ENCODE measurements at places on chromosomes 13 and 19. TPM values are rescaled to one million over a fixed set of nuclear protein-coding genes. Genes with fewer than 3 reads are reported as not detected.

ZNF20 gene
- total RNA-seq, result 3.5 TPM

CPT1C gene
- total RNA-seq, result 16.9 TPM

CCNA1 gene
- 75.7 TPM for total RNA-seq

SLC25A42 gene
- total RNA-seq, result 2.8 TPM

TSHZ3 gene
- 3.6 TPM for total RNA-seq

CAPN12 gene
- total RNA-seq, result not detected

KL gene
- under 0.01 TPM for total RNA-seq

MTUS2 gene
- total RNA-seq, result under 0.01 TPM

JAK3 gene
- 0.72 TPM for total RNA-seq

TTYH1 gene
- total RNA-seq, result not detected

GNG7 gene
- total RNA-seq, result 0.18 TPM

ZNF726 gene
- total RNA-seq, result 1.3 TPM

DMKN gene
- total RNA-seq, result not detected

TEX26 gene
- total RNA-seq, result not detected

SIGLEC8 gene
- not detected for total RNA-seq

Measured in endothelial cell of coronary artery (primary cell).